Stimulated activated naive CD8-positive, alpha-beta T cell treated with anti-CD3 and anti-CD28 coated beads, Interleukin-15, Interleukin-2, amounts not matched to agents 100 U/mL and 50 U/mL, for 24 hours (primary cell): ENCODE measurements at places on chromosomes 6 and 20.

- no peak for DNase-seq
These were observed 91.5 kb downstream of the EPB41L2 start for GRCh38 chr6:130971504-130971903.

GRCh38 chr6:12148841-12149240, 136.7 kb downstream of the HIVEP1 start:
- DNase-seq: no peak

DNA sequence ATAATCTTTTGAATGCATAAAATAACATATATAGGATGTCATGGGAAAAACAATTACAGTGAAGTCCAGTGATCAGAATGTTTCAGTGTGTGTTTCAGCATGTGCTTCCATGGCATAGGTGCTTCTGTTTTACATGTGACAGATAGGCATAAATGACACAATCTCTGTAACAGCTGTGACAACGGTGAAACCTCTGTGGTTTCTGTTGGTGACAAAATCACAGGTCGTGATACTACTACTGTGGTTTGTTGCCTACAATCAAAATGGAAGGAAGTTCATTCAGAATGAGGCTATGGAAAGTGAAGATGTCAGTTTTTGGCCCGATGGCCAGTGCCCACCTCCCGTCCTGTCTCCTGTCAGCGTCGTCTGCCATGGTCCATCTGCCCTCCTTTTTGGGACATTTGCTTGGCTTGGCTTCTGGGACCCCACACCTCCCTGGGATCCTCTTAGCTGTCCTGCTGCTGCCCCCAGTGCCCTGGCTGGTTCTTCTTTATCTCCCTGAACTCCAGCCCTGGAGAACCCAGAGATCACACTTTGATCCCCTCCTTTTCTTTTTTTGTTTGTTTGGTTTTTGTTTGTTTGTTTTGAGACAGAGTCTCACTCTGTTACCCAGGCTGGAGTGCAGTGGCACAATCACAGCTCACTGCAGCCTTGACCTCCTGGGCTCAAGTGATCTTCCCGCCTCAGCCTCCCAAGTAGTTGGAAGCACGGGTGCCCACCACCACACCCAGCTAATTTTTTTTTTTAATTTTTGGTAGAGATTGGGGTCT, 79.3 kb upstream of the NAA20 start:
- no peak for DNase-seq

- DNase-seq: no peak
These were observed 97.4 kb upstream of the NEDD9 start for GRCh38 chr6:11329726-11330412.

DNA sequence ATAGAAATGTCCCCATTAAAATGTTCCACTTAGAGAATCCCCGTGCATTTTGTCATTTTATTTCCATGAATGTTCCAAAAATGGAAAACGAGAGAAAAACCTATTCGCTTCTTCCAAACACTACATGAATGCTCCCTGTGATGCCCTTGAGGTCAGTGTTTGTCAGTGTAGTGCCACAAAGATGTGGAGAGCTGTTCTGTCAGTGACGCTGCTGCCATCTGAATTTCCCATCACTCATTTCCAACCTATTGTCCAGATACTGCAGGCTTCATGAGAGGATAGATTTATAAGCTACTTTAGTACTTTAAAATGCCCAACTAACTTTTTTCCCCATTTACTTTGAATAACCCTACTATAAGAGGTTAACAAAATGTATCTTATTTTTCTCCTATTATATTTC, 335.8 kb downstream of the CDKAL1 start:
- no peak for DNase-seq

GRCh38 chr6:54737247-54737646, 109.3 kb upstream of the FAM83B start:
- DNase-seq: peak; percentile 3

- no peak for DNase-seq
These were observed 36.2 kb downstream of the GCM1 start for GRCh38 chr6:53112404-53112803.

- no peak for DNase-seq
These were observed 56.8 kb downstream of the UTRN start for GRCh38 chr6:144341831-144342527.

- no peak for DNase-seq
These were observed 54.2 kb downstream of the RALY start for GRCh38 chr20:34047917-34048316.

DNA sequence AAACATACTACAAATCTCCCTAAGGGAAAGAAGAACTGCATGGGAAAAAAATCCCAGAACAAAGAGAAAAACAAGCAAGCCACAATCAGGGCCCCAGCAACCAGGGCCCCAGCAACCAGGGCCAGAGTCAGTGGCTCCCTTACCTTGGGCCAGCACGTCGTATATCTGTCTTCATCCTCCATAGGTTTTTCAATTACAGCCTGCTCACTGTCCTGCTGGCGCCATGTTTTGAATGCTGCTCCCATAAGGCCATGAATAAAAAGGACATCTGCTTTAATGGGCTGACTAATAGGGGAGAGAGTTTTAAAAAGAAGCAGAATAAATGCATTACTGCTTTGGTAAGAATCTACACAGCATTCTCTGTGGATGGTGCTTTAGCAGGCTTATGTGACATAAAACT, 49.2 kb downstream of the SERAC1 start:
- no peak for DNase-seq

DNA sequence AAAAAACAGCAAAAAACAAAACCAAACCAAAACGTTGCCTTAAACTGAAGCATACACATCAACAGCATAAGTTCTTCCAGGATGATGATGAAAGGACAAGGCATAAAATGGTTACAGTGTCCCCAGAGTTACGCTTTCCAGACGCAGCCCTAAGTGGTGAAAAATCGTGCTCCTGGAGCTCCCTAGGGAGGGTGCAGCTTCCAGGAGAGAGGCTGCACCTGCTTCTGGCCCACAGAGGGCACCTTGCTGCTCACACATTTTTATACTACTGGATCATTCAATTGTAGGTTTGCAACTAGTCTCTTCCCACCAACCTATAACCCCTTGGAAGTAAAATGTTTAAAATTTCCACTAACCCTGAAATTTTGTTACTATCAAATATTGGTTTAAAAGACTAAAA, 115.0 kb downstream of the PRKN start:
- no peak for DNase-seq

DNA sequence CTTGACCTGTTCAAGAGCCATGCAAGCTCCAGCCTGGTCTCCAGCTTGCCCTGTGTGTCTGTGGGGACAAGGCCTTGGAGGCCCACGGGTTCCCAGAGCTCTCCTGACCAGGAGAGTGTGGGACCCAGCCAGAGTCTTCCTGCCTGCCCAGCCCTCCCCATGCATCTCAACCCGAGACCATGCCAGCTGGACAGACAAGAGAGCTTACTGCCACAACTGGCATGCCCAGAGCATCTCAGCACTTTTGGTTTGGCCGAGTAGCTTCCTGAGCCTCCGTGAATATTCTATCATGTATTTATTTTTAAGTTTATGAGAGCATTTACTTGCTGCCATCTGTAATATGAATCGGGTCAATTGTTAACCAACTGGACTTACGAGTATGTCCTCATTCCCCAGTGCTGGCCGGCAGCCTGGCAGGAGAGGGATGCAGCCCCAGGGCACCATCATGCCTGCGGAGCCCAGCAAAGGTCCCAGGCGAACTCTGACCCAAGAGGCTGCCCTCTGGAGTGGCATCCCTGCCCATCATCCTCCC, 14.9 kb downstream of the IP6K3 start:
- no peak for DNase-seq

- DNase-seq: no peak
These were observed 37.8 kb downstream of the HCRTR2 start for GRCh38 chr6:55212156-55212555.

DNA sequence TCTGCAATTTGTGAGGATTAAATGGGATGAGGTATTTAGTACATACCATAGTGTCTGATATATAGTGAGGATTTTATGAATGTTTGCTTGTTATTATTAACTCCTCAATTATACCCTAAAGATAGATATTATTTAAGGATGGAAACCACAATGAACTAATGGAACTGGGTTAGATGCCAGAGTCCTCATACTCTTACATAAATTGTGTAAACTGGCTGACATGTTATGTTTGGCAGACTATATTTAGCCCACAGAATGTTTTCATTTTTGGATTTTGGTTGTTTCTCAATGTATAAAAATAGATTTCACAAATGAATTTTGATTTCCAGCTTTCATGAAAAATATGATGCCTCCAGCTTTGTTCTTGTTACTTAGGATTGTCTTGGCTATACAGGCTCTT, 37.6 kb downstream of the HTR1B start:
- DNase-seq: no peak

GRCh38 chr20:61991476-61991875, 74.2 kb downstream of the TAF4 start:
- DNase-seq: no peak

GRCh38 chr6:12115492-12115891, 103.4 kb downstream of the HIVEP1 start:
- no peak for DNase-seq

DNA sequence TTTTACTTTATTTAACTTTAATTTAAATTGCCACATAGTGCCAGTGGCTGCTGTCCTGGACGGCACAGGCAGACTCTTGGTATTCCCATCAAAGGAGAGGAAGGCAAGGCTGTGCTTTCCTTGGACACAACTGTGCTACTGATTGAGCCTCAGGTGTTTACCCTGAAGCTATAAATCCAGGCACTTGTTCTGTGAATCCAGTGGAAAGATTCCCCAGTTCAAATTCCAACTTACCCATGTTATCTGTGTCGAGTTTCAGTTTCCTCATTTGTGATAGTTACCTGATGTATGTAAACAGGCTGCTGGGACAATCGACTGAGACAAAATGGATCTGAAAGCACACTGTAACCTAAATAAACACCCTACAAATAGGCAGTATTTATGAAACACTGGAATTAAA, 57.2 kb downstream of the PLAGL1 start:
- DNase-seq: no peak

- DNase-seq: peak; percentile 31
These were observed 56.4 kb downstream of the NRN1 start for GRCh38 chr6:5950361-5950785.

DNA sequence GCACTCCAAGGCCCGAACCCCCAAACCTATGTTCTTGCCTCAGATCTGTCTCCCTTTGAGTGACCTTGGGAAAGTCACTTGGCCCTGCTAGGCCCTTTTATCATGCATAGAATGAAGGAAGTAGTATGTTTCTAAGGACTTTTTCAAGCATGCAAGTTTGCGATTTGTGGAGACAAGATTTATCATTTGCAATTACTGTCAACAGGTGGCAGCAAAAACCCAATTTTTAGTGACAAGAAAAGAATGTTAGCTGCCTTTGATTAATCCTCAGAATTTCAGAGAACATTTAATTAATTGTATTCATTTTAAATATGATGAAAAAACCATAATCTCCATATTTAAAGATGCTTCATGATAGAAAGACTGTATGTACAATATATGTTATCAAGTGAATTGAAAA, 28.3 kb upstream of the PREP start:
- DNase-seq: peak; percentile 5

GRCh38 chr20:5353624-5354496, 37.1 kb upstream of the PROKR2 start:
- DNase-seq: no peak

GRCh38 chr6:69609836-69610472, 186.9 kb downstream of the LMBRD1 start:
- DNase-seq: no peak

DNA sequence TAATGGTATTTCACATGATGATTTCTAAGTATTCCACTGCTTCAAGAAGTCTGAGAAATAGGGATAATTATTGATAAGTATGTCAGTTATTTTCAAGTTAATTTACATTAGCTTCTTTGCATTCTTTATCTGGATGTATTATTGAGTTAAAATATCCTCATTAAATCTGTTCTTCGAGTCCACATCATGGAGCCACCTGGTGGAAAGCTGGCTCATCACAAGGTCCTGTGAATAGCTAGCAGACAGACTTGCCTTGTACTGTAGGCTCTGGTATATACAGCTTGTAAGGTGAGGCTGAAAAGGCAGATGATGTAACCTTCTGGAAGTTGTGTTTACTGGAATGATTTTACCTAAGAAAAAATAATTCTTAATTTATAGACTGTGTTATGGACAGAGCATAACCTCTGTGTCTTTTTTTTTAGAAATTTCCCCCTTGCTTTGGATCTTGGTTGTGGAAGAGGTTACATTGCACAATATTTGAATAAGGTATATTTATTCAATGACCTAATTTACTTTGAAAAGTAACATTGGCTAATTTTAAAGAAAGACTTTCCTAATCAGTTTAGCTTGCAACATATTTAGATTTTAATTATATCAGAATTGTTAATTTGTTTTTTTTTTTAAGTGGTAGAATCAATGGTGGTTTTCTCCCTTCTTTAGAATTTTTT, 3.5 kb downstream of the NDUFAF5 start:
- DNase-seq: peak; percentile 28

GRCh38 chr6:20538907-20539306, 4.7 kb downstream of the CDKAL1 start:
- DNase-seq: no peak

- peak; percentile 17 for DNase-seq
These were observed 154.5 kb downstream of the HACE1 start for GRCh38 chr6:104705095-104705707.

DNA sequence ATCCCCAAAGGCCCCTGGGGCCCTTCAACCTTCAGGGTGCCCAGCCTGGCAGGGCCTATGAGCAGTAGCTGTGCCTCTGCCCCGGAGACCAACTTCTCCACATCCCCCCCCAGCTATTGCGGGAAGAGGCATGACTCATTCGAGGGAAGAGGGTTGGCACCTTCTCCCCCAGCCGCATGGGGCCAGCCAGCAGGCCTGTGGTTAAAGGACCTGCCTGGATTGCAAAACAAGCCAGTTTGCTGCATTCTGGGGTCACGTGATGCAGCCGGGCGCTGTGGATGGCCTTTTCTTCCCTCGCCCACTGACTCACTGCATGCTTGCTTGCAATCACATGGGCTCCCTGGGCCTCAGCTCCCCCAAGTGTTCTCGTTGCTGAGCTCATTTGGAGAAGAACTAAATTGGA, 182.5 kb downstream of the MAFB start:
- DNase-seq: peak; percentile 47

DNA sequence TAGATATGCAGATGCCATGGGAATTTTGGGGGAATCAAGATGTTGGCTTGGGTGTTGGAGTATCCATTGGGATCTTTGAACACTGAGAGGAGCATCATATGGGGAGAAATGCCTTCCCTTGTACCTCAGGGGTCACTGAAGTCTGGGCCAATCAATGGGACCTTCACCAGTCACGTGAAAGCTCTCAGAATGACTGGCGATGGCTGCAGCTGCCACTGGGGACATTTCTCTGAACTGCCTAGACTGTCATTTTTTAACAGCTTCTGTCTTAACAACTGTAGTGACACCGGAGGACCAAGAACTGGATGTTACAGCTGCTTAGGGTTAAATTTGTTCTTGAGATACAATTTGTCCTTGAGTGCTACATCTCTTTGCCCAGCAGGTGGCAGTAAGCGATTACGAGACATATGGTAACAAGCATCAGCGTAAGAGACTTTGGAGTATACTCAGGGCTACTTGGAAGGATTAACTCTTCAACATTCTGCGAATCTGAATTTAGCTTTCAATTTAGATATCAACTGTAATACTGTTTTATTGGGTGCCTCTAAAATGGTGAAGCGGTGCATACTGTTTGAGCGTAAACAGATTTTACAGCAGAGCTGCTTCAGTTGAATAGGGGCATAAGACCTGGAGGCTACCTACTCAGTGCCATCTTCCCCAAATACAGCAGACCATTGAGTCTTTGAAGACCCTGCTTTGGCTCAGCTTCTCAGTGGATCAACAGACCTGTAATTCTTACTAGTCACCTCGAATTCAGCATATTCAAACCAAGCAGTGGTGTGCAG, 36.0 kb downstream of the CCN2 start:
- DNase-seq: peak; percentile 59
